ENCODE measurements at places on chromosomes 11 and 22.

DNA sequence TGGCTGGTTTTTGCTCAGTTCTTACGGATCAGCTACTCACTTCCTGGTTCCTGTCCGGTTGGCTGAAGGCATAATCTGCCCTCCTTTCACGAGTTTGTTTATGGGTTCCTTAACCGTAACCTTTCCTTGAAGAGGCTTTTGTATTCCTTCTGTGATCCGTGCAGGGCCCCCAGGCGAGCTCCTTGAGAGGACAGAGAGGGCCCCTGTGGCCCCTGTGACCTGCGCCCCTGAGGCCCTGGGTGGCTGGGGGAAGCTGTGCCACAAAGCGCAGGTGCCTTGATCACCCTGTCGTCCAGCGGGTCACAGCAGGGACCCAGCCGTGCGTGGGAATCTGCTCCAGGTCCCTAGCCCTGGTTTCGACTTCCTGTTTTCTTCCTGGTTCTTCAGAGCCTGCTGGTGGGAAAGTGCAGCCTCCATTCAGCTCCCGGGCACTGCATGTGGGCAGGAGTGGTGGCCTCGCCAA lies 27.8 kb upstream of the FADD start:
- no peak for DNase-seq

GRCh38 chr22:35443790-35444684 lies 44.1 kb downstream of the MCM5 start:
- DNase-seq, result no peak

GRCh38 chr11:118001494-118001971 lies 15.3 kb downstream of the IL10RA start:
- no peak for DNase-seq

DNA sequence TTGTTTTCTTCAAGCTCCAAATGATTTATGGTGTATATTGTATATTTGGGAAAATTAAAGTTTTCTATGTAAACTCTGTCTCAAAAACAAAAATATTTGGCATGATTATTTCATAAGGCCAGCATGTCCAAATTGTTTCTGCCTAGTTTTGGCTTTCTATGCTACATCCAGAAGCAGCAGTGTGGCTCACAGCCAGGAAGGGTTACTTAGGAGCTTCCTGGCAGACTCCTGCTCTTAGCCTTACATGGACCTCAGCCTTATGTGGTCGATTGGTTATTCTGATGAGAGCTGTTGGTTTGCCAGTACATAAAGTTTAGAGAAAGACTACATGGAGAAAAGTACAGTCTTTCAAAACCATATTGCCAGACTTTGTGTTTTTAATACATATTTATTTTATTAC lies 297.7 kb upstream of the FAT3 start:
- no peak for DNase-seq

- DNase-seq, result peak; percentile 83
Observed at GRCh38 chr22:24592851-24593558, at the start of gene LRRC75B. Gene LRRC75B (minus strand): TSS chr22:24593073. CDS start chr22:24593039, 34 bp downstream.

DNA sequence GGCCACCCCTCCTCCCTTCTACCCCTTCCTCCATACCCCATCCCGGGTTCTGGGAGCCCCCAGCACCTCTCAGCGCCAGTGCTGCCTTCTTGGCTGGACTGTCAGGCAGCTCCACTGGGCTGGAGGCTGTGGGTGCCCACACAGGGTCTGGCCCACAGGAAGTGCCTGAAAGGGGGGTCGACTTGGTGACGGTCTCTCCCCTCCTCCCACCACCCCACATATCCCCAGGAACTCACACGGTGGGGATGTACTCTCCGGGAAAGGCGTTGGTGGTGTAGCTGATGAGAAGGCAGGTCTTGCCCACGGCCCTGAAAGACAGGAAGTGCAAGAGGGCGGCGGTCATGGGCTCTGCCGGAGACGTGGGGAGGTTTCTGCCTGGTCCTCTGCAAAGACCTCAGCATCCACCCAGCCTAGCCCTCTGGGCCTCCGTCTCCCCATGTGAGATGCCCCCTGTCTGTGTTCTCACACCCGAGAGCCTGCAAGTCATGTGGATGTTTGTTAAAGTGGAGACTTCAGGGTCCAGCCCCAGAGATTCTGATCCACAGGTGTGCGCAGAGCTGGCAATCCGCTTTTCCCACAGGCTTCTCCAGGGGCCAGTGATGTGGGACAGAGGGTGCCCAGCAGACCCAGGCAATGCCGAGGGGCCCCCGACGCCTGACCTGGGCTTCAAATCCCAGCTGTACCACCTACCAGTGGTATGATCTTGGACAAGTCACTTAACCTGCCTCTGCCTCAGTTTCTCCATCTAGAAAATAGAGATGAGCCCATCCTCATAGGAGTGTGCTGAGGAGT lies 2.5 kb downstream of the RAC2 start:
- DNase-seq, result no peak

- no peak for DNase-seq
Observed at GRCh38 chr22:47060718-47061117, 298.3 kb downstream of the TBC1D22A start.

GRCh38 chr11:78364128-78364751 lies 53.4 kb downstream of the GAB2 start:
- no peak for DNase-seq

DNA sequence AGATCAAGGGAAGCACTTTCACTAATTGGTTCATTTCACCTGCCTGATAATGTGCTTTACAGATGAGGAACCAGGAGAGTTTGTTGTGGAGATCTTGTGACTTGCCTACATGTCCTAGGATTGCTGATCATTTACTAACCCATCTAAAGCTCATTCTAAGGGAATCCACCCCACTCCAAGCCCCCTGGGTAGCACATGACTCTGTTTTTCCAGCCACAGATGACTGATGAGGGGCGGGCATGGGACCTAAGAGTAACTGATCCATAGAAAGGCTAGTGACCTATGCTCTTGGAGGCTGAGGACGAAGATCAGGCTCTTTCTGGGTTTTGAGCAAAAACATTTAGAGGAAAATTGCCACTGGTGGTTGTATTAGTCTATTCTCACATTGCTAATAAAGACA lies 378.1 kb downstream of the CADM1 start:
- DNase-seq, result no peak

- no peak for DNase-seq
Observed at GRCh38 chr11:13889552-13890249, 72.8 kb upstream of the SPON1 start.

DNA sequence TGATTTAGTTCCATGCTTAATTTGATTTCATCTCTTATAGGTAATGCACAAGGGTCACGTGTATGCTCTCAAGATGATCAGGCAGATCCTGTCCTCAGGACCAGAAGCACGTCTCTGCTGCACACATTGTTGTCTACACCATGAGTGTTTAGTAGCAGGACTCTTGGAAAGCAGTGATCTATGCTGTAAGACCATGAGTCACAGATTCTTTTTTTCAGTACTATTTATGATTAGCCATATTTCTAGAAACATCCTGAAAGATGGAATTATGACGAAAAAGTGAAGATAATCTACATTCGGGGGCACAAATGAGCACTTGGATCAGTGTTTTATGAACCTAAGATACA lies 29.6 kb downstream of the ZBED4 start:
- DNase-seq, result no peak

GRCh38 chr11:72856065-72856464 lies 41.9 kb downstream of the ATG16L2 start:
- no peak for DNase-seq

DNA sequence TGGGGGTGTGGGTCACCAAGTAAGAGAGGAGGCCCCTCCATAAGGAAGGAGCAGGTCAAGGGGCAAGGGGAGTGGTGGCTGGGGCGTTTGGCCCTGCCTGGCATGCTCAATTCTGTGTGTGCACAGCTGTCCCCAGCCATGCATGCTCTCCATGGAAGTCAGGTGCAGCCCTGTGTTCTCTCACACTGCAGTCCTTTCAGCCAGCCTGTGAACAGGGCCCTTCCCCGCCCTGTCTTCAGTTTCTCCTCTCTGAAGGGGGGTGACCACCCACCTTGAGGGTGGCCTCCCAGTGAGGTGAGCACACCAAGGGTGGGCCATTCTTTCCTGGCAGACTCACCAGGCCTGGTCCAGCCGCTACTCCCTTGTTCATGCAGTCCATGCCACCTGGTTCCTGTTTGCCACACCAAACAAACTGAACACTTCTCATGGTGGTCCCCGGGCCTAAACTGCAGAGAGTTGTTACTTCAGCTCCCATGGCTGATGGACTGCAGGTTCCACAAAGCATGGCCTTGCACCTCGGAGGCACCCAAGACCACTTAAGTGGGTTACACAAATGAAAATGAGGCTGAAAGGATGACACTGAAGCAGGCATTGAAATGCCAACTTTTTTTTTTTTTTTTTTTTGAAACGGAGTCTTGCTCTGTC lies 1.7 kb upstream of the CHCHD10 start:
- no peak for DNase-seq

GRCh38 chr22:35274154-35274871 lies 17.0 kb downstream of the HMGXB4 start:
- DNase-seq, result no peak

DNA sequence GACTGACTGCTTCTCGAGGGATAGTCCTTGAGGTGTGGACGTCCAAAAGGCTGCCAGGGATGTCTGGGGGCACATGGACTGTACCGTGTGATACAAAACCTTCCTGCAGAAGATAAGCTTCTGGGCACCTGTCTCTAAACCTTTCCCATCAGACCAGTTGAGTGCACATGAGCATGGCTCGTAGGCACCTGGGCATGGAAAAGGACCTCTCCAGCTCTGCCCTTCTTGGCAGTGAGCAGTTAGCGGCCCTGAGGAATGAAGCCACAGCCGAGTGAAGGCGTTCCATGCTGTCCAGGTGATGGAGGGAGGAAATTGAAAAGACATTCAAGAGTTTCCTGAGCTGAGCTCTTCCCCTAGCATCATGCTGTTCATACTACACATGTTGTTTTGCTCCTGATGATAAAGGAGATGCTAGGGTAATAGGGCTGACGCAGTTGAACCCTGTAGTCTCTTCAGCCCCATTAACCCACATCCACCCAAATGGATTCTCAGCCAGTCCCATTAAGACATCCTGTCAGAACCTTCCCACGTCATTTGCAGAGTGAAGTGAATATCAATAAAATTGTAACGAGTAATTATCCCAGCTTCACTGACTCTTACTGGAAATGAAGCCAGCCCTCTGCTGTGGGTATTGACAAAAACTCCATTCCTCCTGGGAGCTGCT lies 138.6 kb downstream of the KIRREL3 start:
- DNase-seq, result no peak

DNA sequence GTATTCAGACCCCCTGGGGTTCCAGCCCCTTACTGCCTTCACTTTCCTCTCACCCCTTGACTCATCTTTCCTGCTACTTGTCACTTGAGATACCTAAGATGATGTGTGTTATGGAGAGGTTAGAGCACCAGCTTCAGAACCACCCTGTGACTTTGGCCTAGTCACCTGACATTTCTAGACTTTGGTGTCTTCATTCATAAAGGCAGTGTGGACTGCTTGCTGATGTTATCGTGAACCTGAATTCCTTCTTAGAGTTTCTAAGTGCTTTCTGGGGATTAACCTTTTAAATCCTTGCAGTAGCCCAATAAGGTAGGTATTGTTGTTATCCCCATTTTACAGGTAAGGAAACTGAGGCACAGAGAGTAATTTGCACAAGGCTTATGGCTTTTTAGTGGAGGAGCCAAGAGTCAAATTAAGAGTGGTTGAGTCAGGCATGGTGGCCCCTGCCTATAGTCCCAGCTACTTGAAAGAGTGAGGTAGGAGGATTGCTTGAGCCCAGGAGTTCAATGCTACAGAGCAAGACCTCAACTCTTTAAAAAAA lies 5.1 kb upstream of the BBS1 start:
- no peak for DNase-seq

DNA sequence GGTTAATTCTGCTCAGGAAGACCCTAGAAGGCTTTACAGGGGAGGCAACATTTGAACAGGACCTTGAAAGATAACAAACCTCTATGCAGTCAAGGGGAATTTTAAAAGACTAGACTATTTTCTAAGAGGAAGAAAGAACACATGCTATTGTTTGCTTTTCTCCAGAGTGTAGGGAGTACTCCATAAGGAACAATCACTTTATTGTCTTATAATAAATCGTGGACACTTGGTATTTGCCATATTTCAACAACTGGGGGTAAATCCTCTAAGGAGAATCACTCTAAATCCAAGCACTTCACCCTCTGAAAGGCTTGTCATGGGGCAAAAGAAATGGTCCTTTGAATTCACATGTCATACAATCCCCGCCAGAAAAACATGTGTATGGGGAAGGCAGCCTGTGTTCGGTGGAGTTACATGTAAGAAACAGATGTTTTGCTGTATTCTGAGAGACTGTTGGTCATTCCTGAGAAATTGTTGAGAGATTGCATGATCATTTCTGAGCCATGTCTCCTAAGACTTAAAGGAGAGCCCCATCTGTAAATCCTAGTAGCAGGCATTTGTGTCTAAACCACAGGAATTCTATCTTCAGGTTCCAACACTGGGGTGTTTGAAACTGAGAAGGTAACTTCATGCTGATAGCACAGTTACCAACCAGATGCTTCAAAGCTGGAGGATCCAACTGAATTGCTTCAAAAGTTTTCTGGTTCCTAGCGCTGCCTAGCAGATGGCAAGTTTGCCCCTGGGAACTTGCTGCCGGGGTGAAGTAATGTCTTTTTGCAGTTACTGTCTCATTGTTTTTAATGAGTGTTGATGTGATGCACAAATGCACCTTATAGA lies 66.8 kb downstream of the FZD4 start:
- DNase-seq, result peak; percentile 25

- no peak for DNase-seq
Observed at GRCh38 chr11:16133867-16134266, 222.5 kb downstream of the SOX6 start.

GRCh38 chr22:46737976-46738646 lies at the start of gene CERK:
Gene CERK (minus strand): TSS chr22:46738252. CDS start chr22:46738148, 104 bp downstream.
- DNase-seq, result peak; percentile 61

DNA sequence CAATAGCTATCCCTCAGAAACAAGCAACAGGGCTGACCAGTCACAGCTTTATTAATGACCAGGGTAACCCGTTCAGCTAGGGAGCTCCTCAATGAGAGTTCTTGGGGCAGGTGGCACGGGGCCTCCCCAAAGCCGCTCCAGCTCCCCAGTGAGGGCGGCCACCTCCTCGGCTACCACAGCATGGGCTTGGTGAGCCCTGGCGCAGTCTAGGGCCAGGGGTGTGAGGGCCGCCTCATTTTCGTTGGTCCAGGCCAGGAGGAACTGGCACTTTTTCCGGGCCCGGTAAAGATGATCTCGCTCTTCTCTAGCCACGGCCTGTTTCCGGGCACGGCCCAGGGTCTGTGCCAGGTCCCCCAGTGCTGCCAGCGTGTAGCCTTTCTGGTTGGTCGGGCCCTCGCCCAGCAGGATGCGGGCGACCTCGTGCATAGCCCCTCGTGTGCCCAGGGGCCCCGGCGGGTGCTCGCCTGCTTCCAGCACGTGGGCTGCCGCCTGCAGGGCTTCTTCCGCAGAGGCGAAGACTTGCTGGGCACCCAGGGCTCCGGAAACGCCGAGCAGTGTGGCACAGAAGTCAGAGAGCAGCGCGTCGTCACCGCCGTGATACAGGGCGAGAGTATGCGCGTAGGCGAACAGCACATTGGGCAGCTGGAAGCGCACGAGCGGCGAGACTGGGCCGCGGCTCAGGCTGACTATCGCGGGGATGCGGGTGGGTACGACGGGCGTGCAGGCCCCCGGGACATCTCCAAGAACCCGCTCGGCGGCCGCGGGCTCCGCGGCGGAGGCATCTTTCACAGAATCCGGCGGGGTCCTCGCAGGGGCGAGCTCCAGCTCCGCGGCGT lies 913 bp downstream of the ZNHIT2 start:
- DNase-seq, result no peak

GRCh38 chr22:23716811-23717801 lies 26.3 kb downstream of the RGL4 start:
- DNase-seq, result peak; percentile 79

GRCh38 chr11:79259800-79260199 lies 181.0 kb downstream of the TENM4 start:
- no peak for DNase-seq

- peak; percentile 4 for DNase-seq
Observed at GRCh38 chr11:127493330-127494022, 492.9 kb upstream of the KIRREL3 start.
